ENCODE measurements at places on chromosomes 6 and 20.
A peak's percentile ranks its signal among the peaks of the same experiment; 100 is the strongest.

GRCh38 chr20:19737025-19737424 is 21.0 kb upstream of the RIN2 start:
- no peak overlapping the region for H3K4me3 ChIP-seq
- no peak overlapping the region for H3K27ac ChIP-seq
- no peaks in the 10 kb centered on the region for H3K27me3 ChIP-seq

- H3K27ac ChIP-seq: no peak overlapping the region
- peaks cover 4% of the 10 kb centered on the region for H3K4me1 ChIP-seq
- no peaks in the 10 kb centered on the region for H3K27me3 ChIP-seq
- DNase-seq: no peak
- H3K36me3 ChIP-seq: no peaks in the 10 kb centered on the region
These were observed 35.8 kb upstream of the SHLD1 start for GRCh38 chr20:5714261-5715041.

GRCh38 chr6:23349521-23350147 is 776.4 kb upstream of the NRSN1 start:
- H3K4me1 ChIP-seq: no peaks in the 10 kb centered on the region
- no peak overlapping the region for H3K27ac ChIP-seq
- no peak overlapping the region for H3K4me3 ChIP-seq

DNA sequence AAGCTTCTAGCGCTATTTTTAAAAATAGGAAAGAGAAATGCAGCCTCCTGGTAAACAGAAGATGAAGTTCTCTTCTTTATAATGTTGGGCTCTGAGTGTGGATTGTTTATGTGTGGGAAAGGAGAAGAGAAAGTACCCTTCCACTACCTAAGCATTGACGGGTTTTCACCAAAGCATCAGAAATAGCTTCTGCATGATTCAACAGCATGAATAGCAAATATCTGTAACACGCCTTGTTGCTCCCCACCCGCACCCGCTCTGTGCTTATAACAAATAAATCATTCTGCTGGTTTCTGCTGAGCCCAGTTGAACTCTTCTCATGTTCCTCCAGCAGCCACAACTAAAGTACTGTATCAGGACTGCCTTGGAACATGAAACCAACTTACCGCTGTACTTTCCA is 20.7 kb downstream of the TXLNB start:
- no peaks in the 10 kb centered on the region for H3K4me1 ChIP-seq
- DNase-seq: no peak
- H3K36me3 ChIP-seq: no peaks in the 10 kb centered on the region
- H3K4me3 ChIP-seq: no peak overlapping the region
- no peak overlapping the region for H3K27ac ChIP-seq
- no peaks in the 10 kb centered on the region for H3K27me3 ChIP-seq

DNA sequence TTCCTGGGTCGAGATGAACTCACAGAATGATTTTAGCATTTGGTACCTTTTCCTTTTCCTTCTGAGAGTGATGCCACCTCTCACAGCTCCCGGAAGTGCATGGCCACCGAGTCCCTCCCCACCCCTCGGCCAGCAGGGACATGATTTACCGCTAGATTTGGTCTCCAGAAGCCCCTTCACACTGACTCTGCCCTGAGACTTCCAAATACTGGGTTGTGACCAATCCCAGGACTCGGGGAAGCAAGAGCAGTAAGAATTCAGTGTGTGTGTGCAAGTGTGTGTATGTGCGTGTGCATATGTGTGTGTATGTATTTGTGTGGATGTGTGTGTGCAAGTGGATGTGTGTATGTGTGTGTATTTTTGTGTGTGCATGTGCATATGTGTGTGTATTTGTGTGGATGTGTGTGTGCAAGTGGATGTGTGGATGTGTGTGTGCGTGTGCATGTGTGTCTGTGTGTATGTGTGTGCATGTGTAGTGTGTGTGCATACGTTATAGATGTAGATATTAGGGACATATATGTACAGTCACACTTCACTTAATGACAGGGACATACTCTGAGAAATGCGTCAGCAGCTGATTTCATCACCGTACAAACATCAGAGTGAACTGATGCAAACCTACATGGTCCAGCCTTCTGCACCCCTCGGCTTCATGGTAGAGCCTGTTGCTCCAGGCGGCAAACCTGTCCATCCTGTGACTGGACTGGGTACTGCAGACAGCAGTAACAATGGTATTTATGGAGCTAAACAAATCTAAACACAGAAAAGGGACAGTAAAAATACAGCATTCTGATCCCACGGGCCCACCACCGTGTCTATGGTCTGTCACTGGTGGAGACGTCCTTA is 374.5 kb downstream of the TAF4 start:
- no peak overlapping the region for H3K4me3 ChIP-seq
- no peaks in the 10 kb centered on the region for H3K36me3 ChIP-seq
- DNase-seq: no peak
- no peaks in the 10 kb centered on the region for H3K4me1 ChIP-seq

DNA sequence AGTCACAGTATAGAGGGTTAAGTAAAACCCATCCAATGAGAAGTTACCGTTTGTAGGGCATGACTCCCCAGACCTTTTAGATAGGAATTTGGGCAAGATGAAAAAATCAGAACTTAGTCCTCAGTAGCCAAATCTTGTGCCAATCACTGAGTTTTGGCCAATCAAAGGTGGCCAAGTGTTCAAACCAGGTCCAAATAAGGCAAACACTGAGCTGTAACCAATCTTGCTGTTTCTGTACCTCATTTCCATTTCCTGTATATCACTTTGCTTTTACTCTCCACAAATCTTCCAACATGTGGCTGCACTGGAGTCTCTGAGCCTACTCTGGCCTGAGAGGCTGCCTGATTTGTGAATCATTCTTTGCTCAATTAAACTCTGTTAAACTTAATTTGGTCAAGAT is 81.8 kb upstream of the GPR6 start:
- no peak overlapping the region for H3K4me3 ChIP-seq
- H3K27me3 ChIP-seq: peaks cover 4% of the 10 kb centered on the region
- H3K36me3 ChIP-seq: peaks cover 40% of the 10 kb centered on the region
- DNase-seq: no peak

DNA sequence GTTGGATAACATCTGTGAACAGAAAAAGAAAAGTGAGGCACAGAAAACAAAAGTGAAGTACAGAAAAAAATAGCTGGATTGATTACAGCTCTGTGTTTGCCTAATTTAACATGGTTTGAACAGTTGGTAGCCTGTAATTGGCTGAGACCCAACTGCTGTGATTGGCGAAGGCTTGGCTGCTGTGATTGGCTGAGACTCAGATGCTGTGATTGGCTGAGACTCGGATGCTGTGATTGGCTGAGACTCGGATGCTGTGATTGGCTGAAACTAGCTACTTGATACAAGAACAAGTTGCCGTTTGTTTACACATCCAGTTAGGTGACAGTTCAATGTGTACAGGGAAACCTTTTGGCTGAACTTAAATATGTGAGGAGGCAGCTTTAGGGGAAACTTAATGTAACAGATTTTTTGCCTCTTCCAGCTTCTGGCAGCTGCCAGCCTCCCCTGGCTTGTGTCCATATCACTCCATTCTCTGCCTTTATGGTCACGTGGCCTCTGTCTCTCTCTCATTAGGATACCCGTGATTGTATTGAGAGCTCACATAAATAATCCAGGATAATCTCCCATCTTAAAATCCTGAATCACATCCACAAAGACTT is 223.4 kb upstream of the FOXA2 start:
- H3K27ac ChIP-seq: no peak overlapping the region
- H3K36me3 ChIP-seq: no peaks in the 10 kb centered on the region
- H3K4me3 ChIP-seq: no peak overlapping the region
- peaks cover 7% of the 10 kb centered on the region for H3K4me1 ChIP-seq

GRCh38 chr20:63917811-63918210 is 22.9 kb downstream of the DNAJC5 start:
- DNase-seq: no peak
- no peak overlapping the region for H3K4me3 ChIP-seq
- peaks cover 31% of the 10 kb centered on the region for H3K36me3 ChIP-seq

DNA sequence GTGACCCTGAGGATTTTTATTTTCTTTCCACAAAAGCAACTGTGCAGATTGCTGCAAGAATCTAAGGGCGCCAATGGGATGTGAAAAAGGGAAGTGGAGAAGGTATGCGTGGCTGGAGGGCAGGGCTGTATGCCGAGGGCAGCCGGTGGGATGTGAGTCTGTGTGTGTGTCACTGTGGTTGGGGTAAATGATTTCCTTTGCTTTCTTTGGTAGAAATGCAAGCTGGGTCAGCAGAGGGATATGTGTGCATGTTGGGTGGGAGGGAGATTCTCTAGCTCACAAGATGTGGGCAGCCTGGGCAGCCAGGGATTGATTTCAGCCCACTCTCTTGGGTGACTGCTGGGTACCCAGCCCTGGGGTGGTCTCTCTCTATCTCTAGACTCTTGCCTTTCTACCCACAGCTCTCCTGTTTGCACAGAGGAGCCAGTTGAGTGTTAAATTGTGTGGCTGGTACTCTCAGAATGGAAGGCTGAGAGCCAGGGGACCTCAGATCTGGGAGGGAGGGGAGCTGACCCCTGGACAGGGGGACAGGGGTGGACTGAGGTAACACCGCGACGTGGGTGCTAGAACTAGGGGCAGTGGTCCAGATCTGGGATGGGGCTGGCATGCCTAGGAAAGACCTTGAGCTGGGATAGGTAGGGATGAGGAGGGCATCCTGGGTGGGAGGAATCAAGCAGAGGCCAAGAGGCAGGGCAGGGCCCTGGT is 136.8 kb upstream of the RNF24 start:
- H3K27me3 ChIP-seq: peaks cover 32% of the 10 kb centered on the region
- DNase-seq: no peak
- no peak overlapping the region for H3K27ac ChIP-seq
- H3K4me3 ChIP-seq: no peak overlapping the region

- peak overlapping the region; percentile 72 for H3K27ac ChIP-seq
- peaks cover 15% of the 10 kb centered on the region for H3K4me1 ChIP-seq
- H3K27me3 ChIP-seq: peaks cover 2% of the 10 kb centered on the region
- H3K4me3 ChIP-seq: no peak overlapping the region
- no peak for DNase-seq
These were observed 996.8 kb upstream of the CITED2 start for GRCh38 chr6:140370976-140371870.

DNA sequence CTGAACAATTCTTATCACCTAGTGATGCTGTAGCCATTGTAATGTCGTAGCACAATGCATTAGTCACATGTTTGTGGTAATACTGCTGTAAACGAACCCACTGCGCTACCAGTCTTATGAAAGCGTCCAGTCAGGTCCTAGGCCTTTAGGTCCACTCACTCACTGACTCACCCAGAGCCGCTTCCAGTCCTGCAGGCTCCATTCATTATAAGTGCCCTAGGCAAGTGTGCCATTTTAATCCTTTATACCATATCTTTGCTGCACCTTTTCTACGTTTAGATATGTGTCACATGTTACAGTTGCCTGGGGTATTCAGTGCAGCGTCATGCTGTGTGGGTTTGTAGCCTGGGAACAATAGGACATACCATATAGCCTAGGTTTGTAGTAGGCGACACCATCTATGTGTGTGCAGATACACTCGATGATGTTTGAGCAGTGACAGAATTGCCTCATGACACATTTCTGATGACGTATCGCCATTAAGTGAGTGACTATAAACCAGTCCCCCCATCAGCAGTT is 15.4 kb downstream of the IGF2R start:
- H3K4me3 ChIP-seq: no peak overlapping the region
- peaks cover 54% of the 10 kb centered on the region for H3K4me1 ChIP-seq
- H3K36me3 ChIP-seq: no peaks in the 10 kb centered on the region
- H3K27me3 ChIP-seq: no peaks in the 10 kb centered on the region
- H3K27ac ChIP-seq: no peak overlapping the region
- DNase-seq: no peak

DNA sequence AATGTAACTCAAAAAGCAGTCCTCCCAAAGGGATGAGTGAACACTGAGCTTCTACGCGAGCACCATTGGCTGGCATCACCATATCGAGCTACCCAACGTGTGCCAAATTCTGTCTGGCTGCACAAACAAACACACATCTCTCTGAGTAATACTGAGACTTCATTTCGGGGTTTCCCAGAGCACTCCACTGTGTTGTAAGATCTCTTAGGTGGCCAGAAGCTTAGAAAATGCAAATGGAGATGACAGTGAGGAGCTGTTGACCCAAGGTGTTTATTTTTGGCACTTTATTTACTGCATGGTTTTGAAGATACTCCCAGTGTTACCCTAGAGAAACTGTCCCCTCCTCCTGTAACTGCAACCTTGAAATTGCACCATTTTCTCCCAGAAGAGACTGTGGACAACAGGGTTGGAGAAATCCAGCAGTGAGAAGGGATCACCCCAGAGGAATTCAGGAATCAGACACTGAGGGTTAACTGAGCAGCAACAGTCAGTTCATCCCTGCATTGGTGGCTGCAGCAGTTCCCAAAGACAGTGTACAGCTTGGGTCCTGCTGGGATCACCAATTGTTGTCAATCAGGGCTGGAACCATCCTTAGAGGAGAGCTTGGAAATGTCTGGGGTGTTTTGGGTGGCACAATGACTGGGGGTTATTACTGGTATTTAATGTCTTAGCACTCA is 1.0 kb upstream of the RIPOR2 start:
- H3K27ac ChIP-seq: no peak overlapping the region
- no peak for DNase-seq
- H3K36me3 ChIP-seq: no peaks in the 10 kb centered on the region

DNA sequence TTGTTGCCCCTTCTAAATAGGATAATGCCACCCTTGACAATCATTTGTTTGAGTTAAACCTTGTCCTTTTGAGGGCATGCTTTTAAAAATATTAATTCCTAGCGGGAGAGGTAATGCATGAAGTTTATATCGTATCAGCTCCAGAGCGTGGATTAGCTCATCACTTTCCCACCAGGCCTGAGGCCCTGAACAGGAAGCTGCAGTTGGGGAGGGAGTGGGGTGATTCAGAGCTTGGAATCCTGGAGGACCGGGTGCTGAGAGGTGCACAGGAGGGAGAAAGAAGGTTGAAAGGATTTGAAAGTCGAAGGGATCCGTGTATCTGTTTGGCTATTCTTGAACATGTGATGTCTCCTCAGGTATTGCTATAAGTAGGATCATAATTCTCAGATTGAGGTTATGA is 25.0 kb downstream of the ZDHHC14 start:
- peaks cover 5% of the 10 kb centered on the region for H3K36me3 ChIP-seq
- no peaks in the 10 kb centered on the region for H3K27me3 ChIP-seq
- DNase-seq: no peak

DNA sequence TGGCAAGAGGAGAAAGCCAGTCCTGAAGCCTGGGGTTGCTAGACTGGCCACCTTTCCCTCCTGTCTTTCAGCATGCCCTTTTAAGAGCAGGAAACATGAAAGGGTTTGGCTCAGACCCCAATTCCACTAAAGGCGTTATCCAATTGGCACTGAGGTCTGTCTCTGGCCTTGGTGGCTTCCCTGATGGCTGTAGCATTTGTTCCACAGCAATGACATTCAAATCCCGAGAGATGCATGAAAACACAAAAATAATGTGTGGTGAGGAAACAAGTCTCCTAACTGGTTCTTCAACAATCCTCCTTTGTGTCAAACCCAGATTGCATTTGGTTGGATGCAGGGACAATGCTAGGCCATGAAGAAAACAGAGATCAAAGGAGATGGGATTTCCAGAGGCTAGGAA is 56.5 kb upstream of the ADTRP start:
- H3K4me3 ChIP-seq: no peak overlapping the region
- H3K27me3 ChIP-seq: no peaks in the 10 kb centered on the region
- no peak for DNase-seq
- H3K27ac ChIP-seq: no peak overlapping the region

- H3K27ac ChIP-seq: no peak overlapping the region
- no peak for DNase-seq
- H3K4me1 ChIP-seq: peaks cover 51% of the 10 kb centered on the region
- H3K36me3 ChIP-seq: peaks cover 4% of the 10 kb centered on the region
- no peaks in the 10 kb centered on the region for H3K27me3 ChIP-seq
These were observed 43.8 kb downstream of the BMP6 start for GRCh38 chr6:7769702-7770101.

- DNase-seq: no peak
- H3K4me1 ChIP-seq: peaks cover 9% of the 10 kb centered on the region
- no peaks in the 10 kb centered on the region for H3K27me3 ChIP-seq
These were observed 10.9 kb upstream of the ATRN start for GRCh38 chr20:3459881-3460307.

All from WTC11 (cell line).